Head of caudate nucleus (tissue), 42 donors: ENCODE measurements at places on chromosomes 16 and 17.

DNA sequence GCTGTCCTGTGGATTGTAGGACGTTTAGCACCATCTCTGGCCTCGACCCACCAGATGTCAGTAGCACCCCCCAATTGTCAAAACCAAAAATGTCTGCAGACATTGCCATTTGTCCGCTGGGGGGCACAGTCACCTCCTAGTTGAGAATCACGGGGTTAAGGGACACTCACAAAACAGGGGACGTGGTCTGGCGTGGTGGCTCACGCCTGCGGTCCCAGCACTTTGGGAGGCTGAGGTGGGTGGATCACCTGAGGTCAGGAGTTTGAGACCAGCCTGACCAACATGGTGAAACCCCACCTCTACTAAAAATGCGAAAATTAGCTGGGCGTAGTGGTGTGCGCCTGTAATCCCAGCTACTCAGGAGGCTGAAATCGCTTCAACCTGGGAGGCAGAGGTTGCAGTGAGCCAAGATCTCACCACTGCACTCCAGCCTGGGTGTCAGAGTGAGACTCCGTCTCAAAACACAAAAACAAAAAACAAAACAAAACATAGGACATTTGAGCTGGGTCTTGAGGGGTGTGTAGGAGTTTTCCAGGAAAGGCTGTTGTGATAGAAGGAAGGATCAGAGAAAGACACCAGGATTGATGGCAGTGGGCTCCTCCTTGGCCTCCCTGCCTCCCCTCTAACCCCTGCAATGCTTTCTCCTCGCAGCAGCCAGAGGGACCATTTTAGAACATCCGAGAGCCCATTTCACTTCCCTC lies 171.8 kb upstream of the GSE1 start:
- no peak for DNase-seq

DNA sequence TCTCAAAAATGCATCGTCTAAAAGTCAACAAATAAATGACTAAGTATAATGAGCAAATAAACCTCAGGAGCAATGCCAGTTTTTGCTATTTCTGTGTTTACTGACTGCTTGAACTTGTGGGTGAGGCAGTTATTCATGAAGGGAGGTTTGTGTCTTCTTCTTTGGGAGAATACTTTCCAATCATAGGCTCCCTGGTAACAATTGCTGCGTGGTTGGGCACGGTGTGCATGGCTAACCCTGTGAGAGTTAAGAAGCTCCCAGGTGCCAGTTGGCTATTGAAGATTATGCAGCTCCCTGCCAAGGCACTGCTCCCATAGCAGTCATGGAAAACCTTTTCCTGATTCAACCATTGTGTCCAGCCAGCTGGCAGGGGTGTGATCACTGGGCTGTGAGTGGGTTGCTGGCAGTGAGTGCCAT lies 775.9 kb upstream of the GOT2 start:
- no peak for DNase-seq

DNA sequence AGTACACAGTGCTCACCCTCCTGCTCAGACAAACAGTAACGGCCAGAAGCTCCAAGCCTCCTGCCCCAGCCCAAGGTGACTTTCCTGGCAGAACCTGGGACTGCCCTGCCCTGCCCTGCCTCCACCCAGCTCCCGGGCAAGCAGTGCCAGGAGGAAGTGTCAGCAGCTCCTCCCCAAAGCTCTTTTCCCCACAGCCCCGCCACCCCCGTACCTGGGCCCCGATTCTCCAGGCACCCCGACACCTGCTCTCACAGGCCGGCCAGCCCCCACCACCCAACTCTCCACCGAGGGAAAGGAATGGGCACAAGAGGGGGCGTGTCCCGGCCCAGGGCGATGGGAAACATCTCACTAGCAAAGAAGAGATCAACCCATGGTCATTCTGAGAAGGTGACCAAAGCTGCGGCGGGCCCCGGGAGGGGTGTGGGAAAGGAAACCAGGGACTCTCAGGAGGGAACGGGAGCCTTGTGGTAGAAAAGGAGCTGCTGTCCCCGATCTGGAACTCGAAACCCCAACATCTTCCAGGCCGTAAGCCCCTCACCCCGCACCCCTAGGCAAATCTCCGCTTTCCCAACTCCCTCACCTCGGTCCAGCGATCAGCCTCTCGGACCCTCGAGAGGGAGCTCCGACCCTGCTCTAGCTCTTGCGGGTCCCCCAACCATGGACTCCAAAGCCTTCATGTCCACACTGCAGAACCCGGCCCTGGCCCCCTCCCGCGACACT lies 1.2 kb downstream of the BCAR1 start:
- no peak for DNase-seq

DNA sequence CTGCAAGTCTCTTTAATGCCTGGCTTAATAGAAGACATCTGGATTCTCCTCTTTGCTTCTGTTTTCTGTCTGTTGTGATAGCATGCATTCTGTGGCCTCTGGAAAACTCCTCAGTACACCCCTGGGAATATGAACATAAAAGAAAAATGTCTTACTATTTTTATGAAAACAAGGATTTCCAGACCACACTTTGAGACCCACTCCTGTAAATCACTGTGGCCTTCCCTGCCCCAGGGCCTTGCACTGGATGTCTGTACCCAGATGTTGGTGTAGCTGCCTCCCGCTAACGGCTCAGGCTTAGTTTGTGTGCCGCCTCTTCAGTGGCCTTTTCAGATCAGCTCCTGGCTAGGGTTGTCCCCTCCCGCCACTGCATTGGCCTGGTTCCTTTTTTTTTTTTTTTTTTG lies 126.6 kb downstream of the SOCS1 start:
- no peak for DNase-seq

- DNase-seq = no peak
These were observed 18.3 kb upstream of the DDX52 start for GRCh38 chr17:37661400-37662014.

DNA sequence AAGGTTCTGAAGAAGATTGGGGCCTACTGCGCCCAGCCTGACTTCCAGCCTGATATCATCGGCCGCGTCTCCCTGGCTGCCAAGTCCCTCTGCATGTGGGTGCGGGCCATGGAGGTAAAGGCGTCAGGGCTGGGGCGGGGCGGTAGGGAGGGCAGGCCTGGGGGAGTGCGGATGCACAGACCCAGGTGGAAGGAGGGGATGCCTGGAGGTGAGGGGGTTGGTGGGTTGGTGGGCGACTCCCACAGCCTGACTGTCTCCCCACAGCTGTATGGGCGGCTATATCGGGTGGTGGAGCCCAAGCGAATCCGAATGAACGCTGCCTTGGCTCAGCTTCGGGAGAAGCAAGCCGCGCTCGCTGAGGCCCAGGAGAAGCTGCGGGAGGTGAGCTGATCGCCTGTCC lies 26.8 kb upstream of the KDM6B start:
- no peak for DNase-seq

GRCh38 chr16:50665128-50665878 lies 15.8 kb downstream of the SNX20 start:
- DNase-seq = peak; percentile 90

DNA sequence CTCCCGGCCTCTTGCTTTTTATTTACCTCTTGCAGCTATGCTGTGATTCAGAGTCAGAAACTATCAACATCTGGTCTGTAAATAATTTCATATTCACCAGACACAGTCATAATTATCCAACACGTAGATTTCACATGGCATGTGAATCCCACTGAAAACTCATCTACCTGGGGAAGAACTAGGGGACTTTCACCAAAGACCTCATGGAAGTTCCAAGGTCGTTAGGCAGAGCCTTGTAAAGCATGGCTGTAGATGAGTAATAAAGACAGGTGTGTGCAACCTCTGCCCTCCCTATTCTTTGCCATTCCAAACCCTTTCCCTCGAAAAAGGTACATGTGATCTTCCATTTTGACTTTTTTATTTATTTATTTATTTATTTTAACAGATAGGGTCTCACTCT lies 1.9 kb upstream of the CHST5 start:
- DNase-seq = no peak

GRCh38 chr16:66652661-66653360 lies 43.7 kb downstream of the CMTM4 start:
- no peak for DNase-seq
